Non-pigmented ciliary epithelial cell (primary cell): ENCODE measurements at places on chromosomes 7 and 10.

DNA sequence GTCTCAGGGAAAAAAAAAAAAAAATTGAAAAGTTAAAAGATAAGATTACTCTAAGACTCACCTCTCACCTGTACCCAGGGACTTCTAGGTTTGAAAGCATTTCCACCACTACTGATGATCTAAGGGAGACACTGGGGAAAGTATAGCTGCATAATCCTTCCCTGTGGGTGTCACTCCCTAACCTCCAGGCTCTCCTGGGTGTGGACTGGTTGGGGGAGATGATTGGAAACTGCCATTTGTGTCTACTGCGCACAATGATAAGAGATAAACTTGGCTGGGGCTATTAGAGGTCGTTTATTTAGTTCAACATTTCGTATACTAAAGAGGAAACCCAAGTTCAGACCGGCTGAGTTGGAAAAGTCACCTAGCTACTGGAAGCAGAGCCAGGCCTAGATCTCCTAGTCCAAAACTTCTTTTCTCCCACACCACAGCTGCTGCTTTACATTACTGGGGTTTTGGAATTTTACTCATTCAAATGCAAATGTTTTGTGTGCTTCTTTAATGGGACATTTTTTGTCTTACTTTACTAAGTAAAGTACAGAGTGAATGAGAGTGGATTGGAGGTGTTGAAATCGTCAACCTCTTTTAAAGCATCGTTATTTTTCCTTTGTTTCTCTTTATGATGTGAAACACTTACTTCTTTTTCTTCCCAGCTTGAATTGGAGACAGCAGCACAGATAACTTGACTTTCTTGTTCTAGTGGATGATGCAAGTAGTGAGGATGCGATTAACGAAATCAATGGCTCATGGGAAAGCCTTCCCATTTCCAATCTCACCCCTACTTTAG, 22.3 kb upstream of the SEC61G start:
- DNase-seq, result no peak

DNA sequence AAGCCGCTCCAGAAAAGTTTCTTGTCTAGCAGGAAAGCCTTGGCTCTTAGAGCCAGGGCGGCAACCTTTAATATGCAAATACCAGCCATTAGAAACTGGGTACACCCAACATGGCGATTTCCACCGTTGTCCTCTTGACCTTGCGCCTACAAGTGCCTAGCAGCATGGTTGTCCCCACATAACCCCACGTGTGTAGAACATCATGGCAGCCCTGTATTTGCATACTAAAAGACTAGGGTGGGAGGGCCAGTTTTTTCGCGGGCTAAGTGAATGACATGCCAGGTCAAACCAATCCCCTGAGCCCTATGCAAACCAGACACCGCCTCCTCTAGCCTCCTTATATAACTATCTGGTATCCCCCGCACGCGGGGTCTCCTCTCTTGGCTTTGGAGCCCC, 58.4 kb upstream of the FZD8 start:
- no peak for DNase-seq

- no peak for DNase-seq
These were observed 1.6 kb upstream of the CRPPA start for GRCh38 chr7:16422917-16423316.

GRCh38 chr10:113071446-113071845, 121.4 kb downstream of the TCF7L2 start:
- DNase-seq, result no peak

GRCh38 chr7:45962861-45963260, 41.8 kb upstream of the IGFBP3 start:
- DNase-seq, result no peak

DNA sequence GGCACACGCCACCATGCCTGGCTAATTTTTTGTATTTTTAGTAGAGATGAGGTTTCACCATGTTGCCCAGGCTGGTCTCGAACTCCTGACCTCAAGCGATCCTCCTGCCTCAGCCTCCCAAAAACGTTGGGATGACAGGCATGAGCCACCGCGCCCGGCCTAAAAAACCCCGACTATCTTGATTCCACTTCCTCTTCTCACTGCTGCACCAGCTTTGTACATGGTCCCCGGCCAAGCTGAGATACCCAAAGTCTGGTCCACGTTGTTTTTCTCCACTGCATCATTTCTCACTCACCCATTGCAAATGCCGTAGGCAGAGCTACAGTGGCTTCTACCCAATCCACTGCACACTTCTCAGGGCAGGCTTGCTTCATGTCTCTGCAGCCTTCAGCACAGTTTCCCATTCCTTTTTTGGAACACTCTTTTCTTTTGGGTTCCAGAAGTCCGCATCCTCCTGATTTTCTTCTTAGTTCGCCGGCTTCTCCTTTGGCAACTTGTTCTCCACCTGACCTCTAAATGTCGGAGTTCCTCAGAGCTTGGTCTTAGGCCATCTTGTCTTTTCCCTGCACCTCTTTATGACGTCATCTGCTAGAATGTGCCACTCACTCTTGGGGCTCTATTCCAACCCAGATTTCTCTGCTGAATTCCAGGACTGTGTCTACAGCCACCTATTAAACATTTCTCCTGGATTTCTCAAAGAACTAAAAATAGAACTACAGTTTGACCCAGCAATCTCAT, 6.0 kb upstream of the GNB2 start:
- no peak for DNase-seq

DNA sequence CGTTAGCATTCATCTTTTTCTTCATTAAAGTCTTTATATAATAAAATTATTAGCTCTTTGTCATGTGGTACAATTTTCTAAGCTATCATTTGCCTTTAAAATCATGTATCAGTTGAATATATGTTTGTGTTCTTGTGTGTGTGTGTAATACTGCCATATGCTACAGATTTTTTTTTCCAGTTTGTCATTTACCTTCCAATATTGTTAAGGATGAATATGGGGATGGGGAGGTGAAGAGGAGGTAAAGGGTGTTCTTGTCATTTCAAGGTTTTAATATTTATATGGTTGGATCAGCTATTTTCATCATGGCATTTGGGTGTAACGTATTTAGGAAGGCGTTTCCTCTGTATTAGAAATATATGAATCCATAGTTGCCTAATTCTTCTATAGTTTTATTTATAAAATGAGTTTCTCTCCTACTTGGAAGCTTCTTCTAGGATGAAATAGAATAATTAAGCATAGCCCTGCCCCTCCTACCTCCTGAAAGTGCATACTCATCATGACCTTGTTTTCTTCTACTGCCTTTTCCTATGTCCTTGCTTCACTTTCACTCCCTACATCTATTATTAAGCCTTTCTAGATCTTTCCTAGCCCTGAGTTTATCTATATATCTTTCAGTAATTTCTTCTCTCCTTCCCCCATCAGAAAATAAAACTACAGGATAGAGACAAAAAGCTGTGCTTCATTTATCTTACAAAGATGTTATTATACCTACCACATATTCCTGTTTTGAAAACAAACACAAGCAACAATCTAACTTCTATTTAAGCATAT, 25.1 kb downstream of the RAB18 start:
- no peak for DNase-seq

- DNase-seq, result no peak
These were observed at the start of gene IRF5 for GRCh38 chr7:128937647-128938543. Gene IRF5 (plus strand): TSS chr7:128937927. CDS start chr7:128942082, 4,155 bp downstream.

DNA sequence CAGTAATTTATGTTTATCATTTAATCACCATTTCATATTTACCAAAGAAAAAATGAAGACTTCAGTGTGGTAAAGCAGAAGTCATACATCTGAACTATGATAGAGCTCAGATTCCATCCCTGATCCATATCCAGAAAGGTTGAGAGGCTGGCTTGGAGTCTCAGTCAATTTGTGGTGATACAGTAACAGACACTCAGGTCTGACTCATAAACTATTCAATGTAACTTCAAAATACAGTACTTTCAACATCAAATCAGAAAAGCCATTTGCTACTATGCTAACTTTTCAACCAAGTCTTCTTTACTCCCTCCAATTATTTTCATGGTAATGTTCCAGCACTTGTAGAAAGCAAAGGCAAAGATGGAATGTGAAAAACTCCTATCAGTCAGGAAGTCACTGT, 190.4 kb downstream of the HDAC9 start:
- DNase-seq, result no peak

DNA sequence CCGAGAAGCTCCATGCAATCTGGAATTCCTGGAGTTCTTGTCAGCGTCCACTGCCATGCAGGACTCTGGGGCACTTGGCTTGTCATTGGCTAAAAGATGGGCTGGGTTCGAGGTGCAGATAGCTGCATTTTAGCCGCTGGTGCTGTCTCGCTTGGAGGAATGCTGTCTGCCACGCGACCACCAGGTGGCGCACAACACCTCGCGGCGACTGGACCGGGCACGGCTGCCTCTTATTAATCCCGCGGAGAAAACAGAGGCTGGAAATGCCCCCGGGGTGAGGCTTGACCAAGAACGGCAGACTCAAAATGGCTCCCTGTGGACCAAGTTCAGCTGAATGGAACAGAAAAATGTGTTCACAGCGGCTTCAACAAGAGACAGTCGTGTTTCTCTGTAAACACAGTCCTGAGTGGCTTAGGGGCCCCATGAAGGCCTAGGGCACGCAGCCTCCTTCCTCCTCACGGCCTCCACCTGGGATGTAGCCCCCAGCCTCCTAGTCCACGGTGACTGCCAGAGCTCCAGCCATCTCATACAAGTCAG, 46.2 kb downstream of the AOC1 start:
- DNase-seq, result no peak

DNA sequence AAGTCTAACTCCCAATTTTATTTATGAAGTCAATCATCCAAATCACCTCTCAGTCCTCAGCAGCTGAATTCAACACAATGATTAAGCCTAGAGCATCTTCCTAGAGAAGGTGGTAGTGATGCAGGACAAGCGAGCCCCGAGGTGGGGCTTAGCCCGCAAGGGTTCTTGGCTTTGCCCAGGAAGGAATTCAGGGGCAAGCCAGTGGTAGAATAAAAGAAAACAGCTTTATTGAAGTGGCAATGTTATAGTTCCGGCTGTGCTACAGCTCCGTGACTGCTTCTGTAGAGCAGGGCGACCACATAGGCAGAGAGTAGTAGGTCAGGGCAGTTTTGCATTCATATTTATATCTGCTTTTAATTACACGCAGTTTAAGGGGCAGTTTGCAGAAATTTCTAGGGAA, 18.1 kb downstream of the IL2RA start:
- no peak for DNase-seq

DNA sequence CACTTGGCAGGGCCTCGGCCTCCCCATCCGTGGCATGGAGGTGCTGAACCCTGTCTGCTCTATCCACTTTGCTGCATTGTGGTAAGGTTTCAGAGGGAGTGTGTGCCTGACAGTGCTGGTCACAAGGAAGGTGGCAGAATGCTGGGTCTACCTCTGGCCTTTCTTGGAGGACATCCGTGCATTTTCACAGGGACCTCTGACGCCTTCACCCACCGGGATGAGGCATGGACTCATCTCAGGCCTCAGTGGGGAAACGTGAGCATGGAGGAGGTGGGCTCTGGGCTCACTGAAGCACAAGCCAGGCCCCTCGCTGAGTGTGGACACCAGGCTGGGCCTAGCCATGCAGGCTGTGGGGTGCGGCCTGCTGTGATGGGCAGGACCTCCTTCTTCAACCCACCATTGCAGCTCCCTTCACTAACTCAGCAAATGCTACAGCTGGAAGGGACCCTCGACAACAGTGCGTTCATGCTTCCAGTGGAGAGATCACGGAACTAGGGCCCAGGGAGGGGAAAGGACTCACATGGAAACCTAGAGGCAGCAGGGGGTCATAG, 8.6 kb downstream of the TBATA start:
- DNase-seq, result no peak

DNA sequence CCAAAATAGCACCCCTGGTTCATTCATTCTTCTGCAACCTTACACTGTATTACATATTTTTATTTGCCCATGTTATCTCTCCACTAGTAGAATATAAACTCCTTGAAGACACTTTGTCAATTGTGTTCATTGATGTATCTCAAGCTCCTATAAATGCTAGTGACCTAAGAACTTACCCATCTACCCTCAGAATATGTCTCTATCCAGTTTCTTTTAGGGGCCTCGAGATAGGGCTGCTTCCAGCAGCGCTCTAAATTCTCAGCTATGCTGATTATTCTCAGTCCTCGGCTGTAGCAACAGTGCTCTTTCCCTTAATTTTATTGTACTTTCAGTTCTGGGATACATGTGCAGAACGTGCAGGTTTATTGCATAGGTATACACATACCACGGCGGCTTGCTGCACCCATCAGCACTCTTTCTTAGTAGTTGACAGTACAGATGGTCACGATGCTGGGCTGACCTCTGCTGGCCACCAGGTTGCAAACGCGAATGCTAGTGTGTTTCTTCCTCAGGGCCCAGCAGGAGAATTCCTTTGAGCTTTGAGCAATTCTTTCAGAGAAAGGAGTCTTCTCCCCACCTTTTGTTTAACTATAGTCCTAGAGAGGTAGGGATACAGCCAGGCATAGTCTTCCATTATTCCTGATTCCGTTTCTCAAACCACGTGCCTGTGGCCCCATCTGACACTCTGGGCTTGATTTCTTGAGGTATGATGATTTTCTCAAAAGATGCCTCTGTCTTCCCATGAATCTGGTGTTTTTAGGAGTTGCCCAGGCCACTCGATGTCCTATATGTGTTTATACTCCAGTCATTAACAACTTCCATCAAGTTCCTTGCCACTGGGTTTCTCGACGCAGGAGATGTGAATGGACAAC, 49.1 kb upstream of the CDC14C start:
- peak; percentile 24 for DNase-seq

- DNase-seq, result no peak
These were observed 328.0 kb upstream of the POT1 start for GRCh38 chr7:125257617-125258016.

DNA sequence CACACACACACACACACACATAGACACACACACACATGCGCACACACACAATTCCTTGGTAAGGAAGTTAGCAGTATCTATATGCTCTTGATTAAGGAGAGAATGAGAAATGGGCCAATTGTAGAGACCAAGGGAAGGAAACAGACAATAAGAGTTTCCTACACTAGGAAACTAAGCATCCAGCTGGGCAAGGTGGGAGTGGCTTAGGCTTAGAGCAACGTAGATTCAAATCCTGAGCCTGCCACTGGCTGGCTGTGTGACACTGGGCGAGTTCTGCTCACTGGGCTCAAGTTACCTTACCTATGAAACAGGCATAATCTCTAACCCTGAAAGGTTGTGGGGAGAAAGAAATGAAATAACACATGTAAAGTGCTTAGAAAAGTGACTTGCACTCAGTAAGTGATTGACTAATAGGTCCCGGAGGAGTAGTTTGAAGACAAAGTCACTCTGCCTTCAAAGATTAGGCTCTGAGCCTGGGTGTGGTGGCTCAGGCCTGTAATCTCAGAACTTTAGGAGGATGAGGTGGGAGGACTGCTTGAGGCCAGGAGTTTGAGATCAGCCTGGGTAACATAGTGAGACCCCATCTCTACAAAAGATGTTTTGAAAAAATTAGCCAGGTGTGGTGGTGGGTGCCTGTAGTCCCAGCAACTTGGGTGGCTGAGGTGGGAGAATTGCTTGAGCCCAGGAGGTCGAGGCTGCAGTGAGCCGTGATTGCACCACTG, 701.4 kb downstream of the PARD3 start:
- no peak for DNase-seq

DNA sequence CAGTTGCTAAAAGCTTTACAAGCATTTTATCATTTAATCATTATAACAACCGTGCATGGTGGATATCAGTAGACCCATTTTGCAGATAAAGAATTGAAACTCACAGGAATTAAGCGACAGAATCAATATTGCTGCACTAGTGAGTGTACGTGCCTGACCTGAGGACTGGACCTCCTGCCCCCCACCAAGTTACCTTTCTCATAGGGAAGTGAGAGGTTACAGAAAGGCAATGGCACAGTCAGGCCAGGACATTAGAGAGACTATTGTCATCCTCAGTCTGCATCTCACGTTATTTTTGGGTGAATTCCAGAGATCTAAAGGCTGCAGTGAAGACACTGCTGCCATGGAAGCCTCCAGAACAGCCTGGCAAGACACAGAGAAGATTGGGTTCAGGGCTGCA, 80.9 kb downstream of the WDFY4 start:
- no peak for DNase-seq
